Natural killer cell (primary cell): ENCODE measurements at places on chromosomes 1 and 21. TPM values are rescaled to one million over a fixed set of nuclear protein-coding genes. Genes with fewer than 3 reads are reported as not detected.

GRCh38 chr21:38438462-38438893 is 59.8 kb downstream of the ERG start:
- no peaks in the 10 kb centered on the region for H3K36me3 ChIP-seq
- H3K27me3 ChIP-seq = no peaks in the 10 kb centered on the region
- no peak overlapping the region for H3K4me3 ChIP-seq
- no peak overlapping the region for H3K27ac ChIP-seq
- DNase-seq = no peak

DNA sequence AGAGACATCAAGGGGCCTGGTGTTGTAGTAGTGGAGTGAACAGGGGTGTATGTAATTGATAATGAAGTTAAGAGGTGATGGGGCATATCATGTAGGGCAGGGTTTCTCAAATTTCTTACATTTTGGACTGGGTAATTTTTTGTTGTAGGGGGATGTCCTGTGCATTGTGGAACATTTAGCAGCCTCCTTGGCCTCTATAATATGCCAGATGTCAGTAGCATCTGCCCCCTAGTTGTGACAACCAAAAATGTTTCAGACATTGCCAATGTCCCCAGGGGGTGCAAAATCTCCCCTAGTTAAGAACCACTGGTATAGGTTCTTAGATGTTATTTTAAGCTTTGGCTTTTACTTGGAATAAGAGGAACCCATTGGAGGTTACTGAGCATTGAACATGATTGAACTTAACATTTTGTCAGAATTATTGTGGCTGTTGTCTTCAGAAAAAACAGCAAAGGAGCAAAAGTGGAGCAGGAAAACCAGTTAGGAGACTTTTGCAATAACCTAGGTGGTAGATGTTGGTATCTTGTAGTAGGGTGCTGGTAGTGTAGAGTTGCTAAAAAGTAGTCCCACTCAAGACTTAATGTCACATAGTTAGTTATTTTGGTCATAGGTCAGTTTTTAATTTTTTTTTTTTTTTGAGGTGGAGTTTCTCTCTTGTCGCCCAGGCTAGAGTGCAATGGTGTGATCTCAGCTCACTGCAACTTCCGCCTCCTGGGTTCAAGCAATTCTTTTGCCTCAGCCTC is 6.2 kb downstream of the ZNF326 start:
- peaks cover 8% of the 10 kb centered on the region for H3K4me1 ChIP-seq
- no peaks in the 10 kb centered on the region for H3K27me3 ChIP-seq
- H3K4me3 ChIP-seq = no peak overlapping the region
- no peak for DNase-seq
- H3K36me3 ChIP-seq = peaks cover 15% of the 10 kb centered on the region

DNA sequence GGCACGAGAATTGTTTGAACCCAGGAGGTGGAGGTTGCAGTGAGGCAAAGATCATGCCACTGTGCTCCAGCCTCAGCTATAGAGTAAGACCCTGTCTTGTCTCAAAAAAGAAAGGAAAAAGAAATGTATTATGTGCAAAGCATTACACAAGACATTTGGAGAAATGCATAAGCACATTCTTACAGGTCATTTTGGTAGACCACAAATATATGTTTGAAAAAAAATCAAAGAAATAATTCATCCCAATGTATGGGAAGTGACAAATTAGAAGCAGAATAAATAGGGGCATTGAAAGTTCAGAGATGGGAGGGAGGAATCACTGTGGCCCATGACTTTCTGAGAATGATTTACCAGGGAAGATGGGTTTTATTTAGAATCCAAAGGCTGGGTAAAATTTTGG is 283.5 kb upstream of the ADAMTS5 start:
- no peaks in the 10 kb centered on the region for H3K4me1 ChIP-seq
- DNase-seq = no peak
- no peak overlapping the region for H3K27ac ChIP-seq

DNA sequence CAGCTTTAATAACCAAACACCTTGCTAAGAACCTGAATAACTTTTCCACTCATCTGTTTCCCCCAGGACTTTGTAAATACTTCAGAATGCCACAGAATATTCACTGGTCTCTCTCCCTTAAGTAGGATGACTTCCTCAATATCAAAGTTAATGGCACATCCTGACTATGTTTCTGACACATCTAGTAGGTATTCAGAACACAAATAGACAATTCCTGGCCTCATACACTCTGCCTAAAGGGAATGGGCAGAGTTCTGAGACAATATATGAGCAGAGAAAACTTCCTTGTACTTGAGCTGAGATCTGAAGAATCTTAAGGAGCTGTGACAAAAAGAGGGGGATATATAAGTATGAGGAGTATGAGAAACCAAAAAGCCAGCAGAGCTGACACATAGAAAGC is 34.8 kb downstream of the ANKRD13C start:
- no peak overlapping the region for H3K27ac ChIP-seq
- H3K36me3 ChIP-seq = peaks cover 8% of the 10 kb centered on the region
- H3K27me3 ChIP-seq = no peaks in the 10 kb centered on the region
- no peaks in the 10 kb centered on the region for H3K4me1 ChIP-seq
- H3K4me3 ChIP-seq = no peak overlapping the region

DNA sequence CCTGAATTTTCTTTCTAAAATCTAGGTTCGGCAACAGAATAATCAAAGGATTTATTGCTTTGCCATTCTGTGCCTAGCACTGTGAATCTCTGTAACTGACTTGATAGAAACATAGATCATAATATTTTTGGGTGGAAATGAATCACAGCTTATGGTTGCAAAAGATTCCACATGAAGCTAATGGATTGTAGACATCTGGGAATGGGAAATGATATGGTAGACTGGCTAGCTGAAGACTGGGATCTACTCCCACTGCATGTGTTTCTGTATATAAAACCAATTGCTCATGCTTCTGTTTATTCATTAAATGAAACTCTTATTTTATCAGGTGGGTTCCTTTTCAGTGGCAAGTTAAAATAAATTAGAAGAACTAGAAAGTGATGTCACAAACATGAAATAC is 395.6 kb downstream of the ST6GALNAC3 start:
- H3K27ac ChIP-seq = no peak overlapping the region
- no peaks in the 10 kb centered on the region for H3K36me3 ChIP-seq
- H3K4me3 ChIP-seq = no peak overlapping the region
- no peaks in the 10 kb centered on the region for H3K27me3 ChIP-seq
- no peaks in the 10 kb centered on the region for H3K4me1 ChIP-seq

GRCh38 chr1:7583291-7584096 is 187.6 kb upstream of the VAMP3 start:
- H3K27me3 ChIP-seq = no peaks in the 10 kb centered on the region
- no peaks in the 10 kb centered on the region for H3K36me3 ChIP-seq
- no peak overlapping the region for H3K27ac ChIP-seq
- H3K4me3 ChIP-seq = no peak overlapping the region

GRCh38 chr21:43867332-43867703 is 2.3 kb downstream of the AGPAT3 start:
- no peak overlapping the region for H3K4me3 ChIP-seq
- peak overlapping the region; percentile 5 for H3K27ac ChIP-seq
- H3K36me3 ChIP-seq = no peaks in the 10 kb centered on the region

GRCh38 chr1:212819726-212820125 is 27.7 kb downstream of the SPATA45 start:
- H3K4me3 ChIP-seq = no peak overlapping the region
- no peak overlapping the region for H3K27ac ChIP-seq
- no peak for DNase-seq
- no peaks in the 10 kb centered on the region for H3K4me1 ChIP-seq
- H3K36me3 ChIP-seq = no peaks in the 10 kb centered on the region
- H3K27me3 ChIP-seq = no peaks in the 10 kb centered on the region

DNA sequence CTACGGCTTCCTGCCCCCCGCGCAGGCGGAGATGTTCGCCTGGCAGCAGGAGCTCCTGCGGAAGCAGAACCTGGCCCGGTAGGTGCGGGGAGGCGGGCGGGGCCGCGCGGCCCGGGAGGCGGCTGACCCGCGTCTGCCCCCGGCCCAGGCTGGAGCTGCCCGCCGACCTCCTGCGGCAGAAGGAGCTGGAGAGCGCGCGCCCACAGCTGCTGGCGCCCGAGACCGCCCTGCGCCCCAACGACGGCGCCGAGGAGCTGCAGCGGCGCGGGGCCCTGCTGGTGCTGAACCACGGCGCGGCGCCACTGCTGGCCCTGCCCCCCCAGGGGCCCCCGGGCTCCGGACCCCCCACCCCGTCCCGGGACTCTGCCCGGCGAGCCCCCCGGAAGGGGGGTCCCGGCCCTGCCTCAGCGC is 16.6 kb downstream of the NOC2L start:
- H3K27me3 ChIP-seq = peaks cover 30% of the 10 kb centered on the region
- peaks cover 30% of the 10 kb centered on the region for H3K4me1 ChIP-seq
- no peak for DNase-seq

Gene URB2
- 9.8 TPM for total RNA-seq

Gene ERRFI1
- total RNA-seq = 4.9 TPM

Gene HMGCS2
- not detected for total RNA-seq

Gene MPL
- 0.43 TPM for total RNA-seq
